ENCODE measurements at places on chromosomes 7 and 10. TPM values are rescaled to one million over a fixed set of nuclear protein-coding genes. Genes with fewer than 3 reads are reported as not detected.
A peak's percentile ranks its signal among the peaks of the same experiment; 100 is the strongest.

GRCh38 chr10:130208807-130209206 lies 72.6 kb downstream of the GLRX3 start:
- H3K27ac ChIP-seq: no peak overlapping the region
- H3K4me3 ChIP-seq: no peak overlapping the region
- H3K4me1 ChIP-seq: no peaks in the 10 kb centered on the region

GRCh38 chr10:21516242-21517131 lies 9.0 kb downstream of the SKIDA1 start:
- H3K4me3 ChIP-seq: peak overlapping the region; percentile 39
- peaks cover 58% of the 10 kb centered on the region for H3K27me3 ChIP-seq
- no peaks in the 10 kb centered on the region for H3K36me3 ChIP-seq
- no peak for DNase-seq

DNA sequence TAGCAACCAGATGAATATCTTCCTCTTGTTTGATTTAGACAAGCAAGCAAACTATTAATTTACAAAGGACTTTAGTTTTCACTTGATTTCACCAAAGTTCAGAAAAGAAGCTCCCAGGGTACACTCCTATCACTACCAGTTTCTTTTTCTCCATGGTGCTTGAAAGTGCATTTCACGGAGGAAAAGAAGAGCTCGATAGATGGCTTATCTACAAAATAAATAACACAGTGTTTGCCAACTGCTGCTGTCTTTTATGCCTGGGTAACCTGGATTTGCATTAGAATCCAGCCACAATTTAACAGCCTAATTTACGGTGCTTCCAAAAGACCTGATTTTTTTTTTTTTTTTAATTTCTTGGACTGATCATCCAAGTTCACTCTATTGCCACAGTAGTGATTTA lies 275.7 kb downstream of the GPR37 start:
- H3K4me3 ChIP-seq: no peak overlapping the region
- no peaks in the 10 kb centered on the region for H3K4me1 ChIP-seq
- no peak overlapping the region for H3K27ac ChIP-seq
- H3K27me3 ChIP-seq: no peaks in the 10 kb centered on the region
- no peaks in the 10 kb centered on the region for H3K36me3 ChIP-seq

The WDR37 gene
- 17.7 TPM for total RNA-seq

- H3K4me1 ChIP-seq: peaks cover 6% of the 10 kb centered on the region
- no peak for DNase-seq
- peaks cover 23% of the 10 kb centered on the region for H3K36me3 ChIP-seq
- no peaks in the 10 kb centered on the region for H3K27me3 ChIP-seq
These were observed 35.7 kb downstream of the PDZD8 start for GRCh38 chr10:117339578-117339977.

GRCh38 chr10:132443983-132444876 lies 47.2 kb downstream of the PWWP2B start:
- DNase-seq: no peak
- H3K27me3 ChIP-seq: no peaks in the 10 kb centered on the region
- peak overlapping the region; percentile 25 for H3K27ac ChIP-seq
- H3K36me3 ChIP-seq: no peaks in the 10 kb centered on the region
- no peak overlapping the region for H3K4me3 ChIP-seq
- peaks cover 52% of the 10 kb centered on the region for H3K4me1 ChIP-seq

GRCh38 chr10:70830164-70830563 lies 14.4 kb downstream of the SGPL1 start:
- H3K27me3 ChIP-seq: no peaks in the 10 kb centered on the region
- H3K36me3 ChIP-seq: peaks cover 27% of the 10 kb centered on the region

DNA sequence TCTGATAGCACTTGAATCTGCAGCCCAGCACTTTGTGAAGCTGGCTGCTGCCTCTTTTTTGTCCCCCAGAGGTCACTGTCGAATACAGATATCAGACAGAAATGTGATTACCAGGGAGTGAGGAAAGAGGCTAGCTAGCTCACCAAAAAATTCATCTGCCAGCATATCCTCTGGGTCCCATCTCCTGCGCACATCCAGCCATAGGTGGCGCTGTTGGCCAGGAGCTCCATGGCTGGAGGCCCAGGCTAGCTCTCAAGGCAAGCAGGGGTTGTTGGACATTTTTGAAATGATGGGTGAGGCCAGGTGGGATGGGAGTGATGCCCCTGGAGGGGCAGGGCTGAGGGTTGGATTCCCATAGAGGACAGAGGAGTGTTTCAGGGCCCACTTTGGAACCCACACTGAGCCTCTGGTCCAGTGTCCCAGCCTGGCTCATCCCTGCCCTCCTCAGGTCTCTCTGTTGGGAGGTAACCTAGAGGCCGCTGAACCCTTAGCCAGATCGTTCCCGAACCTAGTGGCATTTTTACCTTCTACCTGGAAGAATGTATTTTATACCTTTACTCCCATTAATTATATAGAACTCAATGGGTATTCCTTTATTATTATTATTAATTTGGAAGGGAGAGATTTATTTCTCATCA lies 14.8 kb downstream of the DPCD start:
- peaks cover 17% of the 10 kb centered on the region for H3K36me3 ChIP-seq
- DNase-seq: peak; percentile 14
- H3K4me3 ChIP-seq: no peak overlapping the region
- no peaks in the 10 kb centered on the region for H3K27me3 ChIP-seq

GRCh38 chr7:153496257-153496656 lies 555.9 kb upstream of the DPP6 start:
- no peak overlapping the region for H3K27ac ChIP-seq
- no peaks in the 10 kb centered on the region for H3K4me1 ChIP-seq
- no peaks in the 10 kb centered on the region for H3K36me3 ChIP-seq
- no peak for DNase-seq

- DNase-seq: no peak
- H3K27ac ChIP-seq: no peak overlapping the region
- no peaks in the 10 kb centered on the region for H3K27me3 ChIP-seq
- H3K4me3 ChIP-seq: no peak overlapping the region
- H3K4me1 ChIP-seq: no peaks in the 10 kb centered on the region
- H3K36me3 ChIP-seq: no peaks in the 10 kb centered on the region
These were observed 544.2 kb downstream of the CNTNAP2 start for GRCh38 chr7:146660839-146661238.

GRCh38 chr7:40493609-40494051 lies 358.8 kb downstream of the SUGCT start:
- H3K4me3 ChIP-seq: no peak overlapping the region
- no peak for DNase-seq
- no peaks in the 10 kb centered on the region for H3K4me1 ChIP-seq
- no peaks in the 10 kb centered on the region for H3K36me3 ChIP-seq
- H3K27ac ChIP-seq: no peak overlapping the region

The GATA3 gene
- total RNA-seq: 141 TPM

The ATOH7 gene
- total RNA-seq: not detected

The PTPRN2 gene
- total RNA-seq: 0.44 TPM

GRCh38 chr10:67864607-67865371 lies 19.7 kb upstream of the SIRT1 start:
- H3K36me3 ChIP-seq: no peaks in the 10 kb centered on the region
- no peak for DNase-seq
- no peaks in the 10 kb centered on the region for H3K4me1 ChIP-seq
- H3K4me3 ChIP-seq: no peak overlapping the region

The OR2A5 gene
- total RNA-seq: not detected

The SFTPA1 gene
- not detected for total RNA-seq

The DRGX gene
- not detected for total RNA-seq

The FAM24B gene
- 7.1 TPM for total RNA-seq

The ACSL5 gene
- total RNA-seq: 14.1 TPM

The CNNM1 gene
- 0.16 TPM for total RNA-seq
